ENCODE measurements at places on chromosomes 5 and 9.

DNA sequence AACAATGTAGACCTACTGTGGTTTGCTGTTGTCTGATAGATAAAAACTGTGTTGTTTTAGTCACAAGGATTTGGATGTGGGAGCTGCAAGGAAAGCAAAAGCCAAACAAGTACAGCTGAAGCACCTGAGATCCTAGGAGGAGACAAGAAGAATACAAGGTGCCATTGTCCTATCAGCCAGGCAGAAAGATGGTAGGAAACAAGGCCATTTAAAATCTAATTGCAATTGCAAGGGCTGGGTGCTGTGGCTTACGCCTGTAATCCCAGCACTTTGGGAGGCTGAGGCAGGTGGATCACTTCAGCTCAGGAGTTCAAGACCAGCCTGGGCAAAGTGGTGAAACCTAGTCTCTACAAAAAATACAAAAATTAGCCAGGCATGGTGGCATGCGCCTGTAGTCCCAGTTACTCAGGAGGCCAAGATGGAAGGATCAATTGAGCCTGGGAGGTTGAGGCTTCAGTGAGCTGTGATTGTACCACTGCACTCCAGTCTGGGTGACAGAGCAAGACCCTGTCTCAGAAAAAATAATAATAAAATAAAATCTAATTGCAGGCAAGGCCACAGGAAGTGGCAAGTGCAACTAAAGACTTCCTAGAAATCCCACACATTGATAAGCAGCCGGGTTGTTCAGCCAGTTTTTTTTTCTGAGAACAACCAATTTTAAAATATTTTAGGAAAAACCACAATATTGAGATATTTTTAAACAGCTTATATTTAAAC lies 22.6 kb downstream of the DOCK8 start:
- DNase-seq = no peak

DNA sequence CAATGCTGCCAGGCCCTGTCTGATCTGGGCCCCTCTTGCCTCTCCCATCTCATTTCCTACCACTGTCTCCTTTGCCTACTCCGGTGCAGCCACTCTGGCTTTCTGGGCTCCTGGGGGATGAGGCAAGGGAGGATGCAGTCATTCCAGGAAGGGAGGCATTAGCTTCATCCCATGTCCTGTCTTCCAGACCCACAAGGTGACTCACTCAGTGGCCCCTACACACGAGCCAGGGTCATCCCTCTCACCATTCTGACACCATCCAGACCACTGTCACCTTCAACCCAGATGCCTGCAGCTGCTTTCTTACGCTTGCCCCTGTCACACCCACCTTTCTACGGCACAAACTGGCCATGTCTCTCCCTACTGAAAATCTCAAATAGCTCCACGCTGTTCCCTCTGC lies 19.1 kb downstream of the ACSL6 start:
- DNase-seq = no peak

GRCh38 chr9:98158071-98158831 lies 34.2 kb downstream of the CORO2A start:
- no peak for DNase-seq

- DNase-seq = no peak
Measured at GRCh38 chr5:56647099-56647850, 168.1 kb upstream of the MAP3K1 start.

DNA sequence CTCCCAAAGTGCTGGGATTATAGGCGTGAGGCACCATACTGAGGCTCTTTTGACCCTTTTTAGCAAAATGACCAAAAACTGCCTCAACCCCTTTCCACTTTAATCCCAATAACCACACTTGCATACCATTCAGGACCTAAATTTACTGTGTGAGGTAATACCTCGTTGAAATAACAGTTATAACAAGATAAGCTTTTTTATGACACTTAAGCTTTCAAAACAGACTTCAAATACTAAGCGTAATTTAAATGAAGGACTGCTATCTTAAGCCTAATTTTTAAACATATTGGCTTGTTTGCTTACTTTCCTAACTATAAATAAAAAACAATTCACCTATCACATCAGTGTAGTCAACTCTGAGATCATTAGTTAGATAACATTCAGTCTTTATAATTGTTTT lies 37.8 kb downstream of the PWWP2A start:
- no peak for DNase-seq

GRCh38 chr9:18275313-18275990 lies 198.5 kb upstream of the ADAMTSL1 start:
- no peak for DNase-seq

Measured in NCI-H2171 (cell line).